HT1080 (cell line): ENCODE measurements at places on chromosomes 12 and 14.
A peak's percentile ranks its signal among the peaks of the same experiment; 100 is the strongest.

DNA sequence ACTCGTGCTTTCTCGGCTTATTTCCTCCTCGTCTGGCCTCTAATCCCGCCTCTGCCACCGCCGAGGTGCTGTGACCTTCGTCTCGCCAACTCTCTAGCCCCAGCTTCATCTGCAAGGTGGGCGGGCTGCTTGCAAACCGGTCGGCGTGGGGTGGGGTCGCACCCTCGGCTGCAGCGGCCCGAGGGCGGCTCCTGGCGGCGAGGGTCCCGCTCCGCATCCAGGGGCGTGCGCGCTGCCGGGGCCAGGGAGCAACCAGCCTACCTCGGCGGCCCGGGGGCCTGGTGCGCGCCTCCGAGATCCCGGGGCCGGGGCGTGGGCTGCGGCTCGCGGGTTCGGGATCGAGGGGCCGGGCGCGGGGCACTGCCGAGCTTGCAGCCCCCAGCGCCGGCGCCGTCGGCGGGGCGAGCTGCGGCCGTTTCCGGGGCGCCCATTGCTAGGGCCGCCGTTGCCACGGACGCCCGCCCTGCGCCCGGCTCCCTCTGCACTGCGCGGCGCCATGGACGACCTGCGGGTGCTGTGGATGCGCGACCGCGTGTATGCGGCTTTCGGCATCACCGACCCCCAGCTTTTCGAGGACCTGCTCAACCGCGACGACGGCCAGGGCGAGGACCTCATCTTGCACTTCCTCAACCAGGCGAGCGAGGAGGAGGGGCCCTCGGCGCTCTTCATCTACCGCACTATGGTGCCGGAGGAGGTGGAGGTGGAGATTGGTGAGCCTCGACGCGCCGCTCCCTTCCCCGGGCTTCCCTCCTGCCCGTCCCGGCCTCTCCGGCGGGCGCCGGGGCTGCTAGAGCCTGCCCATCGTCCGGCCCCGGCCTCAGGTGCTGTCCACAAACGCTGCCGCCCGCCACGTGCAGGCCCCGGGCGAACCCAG, at the start of gene DNAH10:
TSS of gene DNAH10 (plus strand) at position 461 of the 874 bp plus-strand sequence. CDS start at position 497, 36 bp downstream.
- no peak for DNase-seq

- DNase-seq, result peak; percentile 77
Measured at GRCh38 chr12:6285063-6285477, 25.4 kb upstream of the PLEKHG6 start.

DNA sequence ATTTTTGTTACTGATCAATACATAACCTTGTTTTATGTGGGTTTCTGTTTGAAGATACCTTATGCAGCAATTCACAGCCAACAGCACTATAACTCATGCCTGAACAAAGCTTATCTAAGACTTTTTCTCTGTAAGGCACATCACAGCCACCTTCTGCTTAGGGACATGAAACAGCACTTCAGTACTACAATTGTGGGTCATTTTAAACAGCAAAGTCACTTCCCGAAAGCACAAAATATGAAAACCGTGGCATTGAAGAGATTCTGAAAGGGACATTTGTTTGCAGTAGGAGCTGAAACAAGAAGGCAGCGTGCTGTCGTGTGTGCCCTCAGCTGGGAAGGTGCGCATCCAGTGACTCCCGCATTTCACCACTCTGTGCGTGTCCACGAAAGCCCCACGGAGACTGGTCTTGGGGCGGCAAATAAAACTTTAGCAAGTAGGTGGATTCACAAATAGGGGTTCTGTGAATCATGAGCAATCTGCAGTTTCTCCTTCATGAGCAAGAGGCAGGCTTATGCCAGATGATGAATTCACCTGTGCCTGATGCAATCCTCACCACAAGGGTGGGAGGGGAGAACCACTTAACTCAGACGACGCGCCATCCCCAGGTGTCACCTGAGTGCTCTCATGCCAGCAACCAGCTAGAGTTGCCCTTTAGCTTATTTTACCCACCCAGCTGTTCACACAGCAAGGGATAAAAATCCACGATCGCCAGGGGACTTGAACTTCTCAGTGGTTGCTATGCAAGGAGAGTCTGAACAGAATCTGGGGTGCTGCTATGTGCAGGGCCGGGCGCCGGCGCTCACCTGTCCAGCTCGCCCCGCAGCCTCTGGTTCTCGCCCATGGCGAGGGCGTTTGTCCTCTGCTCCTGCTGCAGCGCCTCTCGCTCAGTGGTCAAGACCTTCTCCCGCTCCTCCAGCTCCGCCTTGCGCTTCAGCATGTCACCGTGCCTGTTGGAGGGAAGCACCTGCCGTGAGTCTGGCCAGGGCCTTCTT, 54.9 kb upstream of the GPR68 start:
- no peak for DNase-seq

- DNase-seq, result no peak
Measured at GRCh38 chr12:75982169-75982564, 49.4 kb downstream of the PHLDA1 start.

GRCh38 chr12:52783563-52784316, 6.6 kb upstream of the KRT76 start:
- DNase-seq, result no peak

- no peak for DNase-seq
Measured at GRCh38 chr12:41061192-41061591, 126.9 kb upstream of the PDZRN4 start.

GRCh38 chr14:58077621-58078020, 74.4 kb downstream of the ARMH4 start:
- DNase-seq, result peak; percentile 46
